ENCODE measurements at places on chromosomes 11 and 22. TPM values are rescaled to one million over a fixed set of nuclear protein-coding genes. Genes with fewer than 3 reads are reported as not detected.

DNA sequence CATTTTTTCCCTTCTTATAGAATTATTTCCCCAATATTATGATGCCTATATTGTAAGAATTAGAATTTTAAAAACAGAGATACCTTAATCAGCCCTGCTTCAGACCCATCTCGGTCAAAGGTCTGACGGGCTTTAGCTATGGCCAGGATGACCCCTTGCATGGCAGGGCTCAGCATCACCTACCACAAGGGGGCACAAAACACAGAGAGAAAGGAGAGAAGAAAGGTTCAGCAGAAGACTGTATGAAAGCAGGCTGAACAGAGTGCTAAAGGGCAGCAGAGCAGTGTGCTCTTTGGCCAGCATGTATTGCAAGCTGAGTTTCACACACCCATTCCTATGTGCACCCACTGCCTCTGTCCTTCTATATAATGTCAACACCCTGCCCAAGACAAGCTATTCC is 26.8 kb downstream of the CLDN25 start:
- H3K27ac ChIP-seq, result no peak overlapping the region
- no peaks in the 10 kb centered on the region for H3K4me1 ChIP-seq
- H3K36me3 ChIP-seq, result peaks cover 5% of the 10 kb centered on the region
- peak; percentile 82 for DNase-seq
- H3K27me3 ChIP-seq, result no peaks in the 10 kb centered on the region

PIH1D2 gene
- total RNA-seq, result 2.7 TPM

GRAP2 gene
- total RNA-seq, result not detected

DNA sequence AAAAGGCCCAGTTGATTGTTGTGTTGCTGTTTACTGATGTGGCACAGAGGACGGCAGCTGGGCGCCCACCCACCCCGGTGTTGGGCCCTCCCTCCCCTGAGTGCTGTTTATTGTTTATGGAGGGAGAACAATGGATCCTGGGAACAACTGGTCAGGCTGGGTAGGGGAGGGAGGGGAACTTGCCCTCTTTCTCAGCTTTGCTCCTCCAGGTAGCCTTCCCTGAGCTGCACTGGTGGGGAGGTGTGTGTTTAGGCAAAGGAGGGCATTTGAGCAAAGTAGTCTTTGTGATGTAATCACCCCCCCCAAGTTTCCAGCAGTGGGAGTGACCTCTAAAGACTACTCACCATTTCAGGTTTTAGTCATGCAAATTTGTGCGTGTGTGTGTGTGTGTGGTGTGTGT is 1035.3 kb downstream of the NTM start:
- H3K4me3 ChIP-seq, result no peak overlapping the region
- H3K27ac ChIP-seq, result no peak overlapping the region
- H3K4me1 ChIP-seq, result no peaks in the 10 kb centered on the region
- H3K36me3 ChIP-seq, result no peaks in the 10 kb centered on the region
- no peak for DNase-seq
- H3K27me3 ChIP-seq, result no peaks in the 10 kb centered on the region

GLYAT gene
- not detected for total RNA-seq

CALCB gene
- total RNA-seq, result not detected

DNA sequence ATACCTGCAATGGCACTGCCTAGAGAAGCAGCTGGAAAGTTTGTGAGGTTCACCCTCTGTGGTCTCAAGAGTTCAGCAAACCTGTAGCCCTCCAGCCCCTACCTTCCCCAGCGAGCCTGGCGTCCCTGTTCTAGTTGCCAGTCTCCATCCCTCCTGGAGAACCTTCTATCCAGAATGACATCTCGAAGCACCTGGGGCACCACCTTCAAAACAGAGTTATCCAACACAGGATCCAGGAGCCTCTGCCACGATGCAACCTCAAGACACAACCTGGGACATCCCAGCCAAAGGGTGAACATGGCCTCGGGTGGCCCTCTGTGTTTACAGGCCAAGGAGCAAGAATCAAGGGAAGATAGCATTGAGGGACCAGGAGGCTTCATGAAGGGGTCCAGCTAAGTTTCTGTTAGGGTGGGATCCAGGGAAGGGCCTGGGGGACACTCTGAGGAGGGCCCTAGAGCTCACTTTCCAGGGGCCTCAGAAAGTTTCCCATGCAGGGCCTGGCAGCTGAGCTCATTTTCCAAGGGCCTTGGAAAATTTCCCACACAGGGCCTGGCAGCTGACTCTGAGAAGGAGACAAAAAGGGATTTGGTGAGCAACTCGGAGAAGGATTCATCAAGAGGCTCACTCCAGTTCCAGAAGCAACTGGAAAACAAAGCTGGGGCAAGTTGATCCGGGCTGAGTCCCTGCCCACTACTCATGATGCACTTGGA is 36.9 kb upstream of the SYT13 start:
- H3K27me3 ChIP-seq, result peaks cover 1% of the 10 kb centered on the region
- H3K36me3 ChIP-seq, result no peaks in the 10 kb centered on the region
- H3K4me1 ChIP-seq, result no peaks in the 10 kb centered on the region
- H3K27ac ChIP-seq, result no peak overlapping the region

- no peaks in the 10 kb centered on the region for H3K27me3 ChIP-seq
- H3K4me3 ChIP-seq, result no peak overlapping the region
- H3K27ac ChIP-seq, result no peak overlapping the region
- DNase-seq, result peak; percentile 26
- no peaks in the 10 kb centered on the region for H3K4me1 ChIP-seq
- H3K36me3 ChIP-seq, result no peaks in the 10 kb centered on the region
Measured at GRCh38 chr11:103228807-103229206, 119.6 kb downstream of the DYNC2H1 start.

All from Caco-2 (cell line).